HT-29 (cell line): ENCODE measurements at places on chromosomes 7 and 10.

GRCh38 chr7:93948873-93949272 is 27.3 kb downstream of the GNG11 start:
- DNase-seq: no peak

GRCh38 chr7:127845522-127846214 is 185.6 kb downstream of the LRRC4 start:
- DNase-seq: no peak

- no peak for DNase-seq
Measured at GRCh38 chr7:148332191-148333186, 258.1 kb upstream of the C7orf33 start.

DNA sequence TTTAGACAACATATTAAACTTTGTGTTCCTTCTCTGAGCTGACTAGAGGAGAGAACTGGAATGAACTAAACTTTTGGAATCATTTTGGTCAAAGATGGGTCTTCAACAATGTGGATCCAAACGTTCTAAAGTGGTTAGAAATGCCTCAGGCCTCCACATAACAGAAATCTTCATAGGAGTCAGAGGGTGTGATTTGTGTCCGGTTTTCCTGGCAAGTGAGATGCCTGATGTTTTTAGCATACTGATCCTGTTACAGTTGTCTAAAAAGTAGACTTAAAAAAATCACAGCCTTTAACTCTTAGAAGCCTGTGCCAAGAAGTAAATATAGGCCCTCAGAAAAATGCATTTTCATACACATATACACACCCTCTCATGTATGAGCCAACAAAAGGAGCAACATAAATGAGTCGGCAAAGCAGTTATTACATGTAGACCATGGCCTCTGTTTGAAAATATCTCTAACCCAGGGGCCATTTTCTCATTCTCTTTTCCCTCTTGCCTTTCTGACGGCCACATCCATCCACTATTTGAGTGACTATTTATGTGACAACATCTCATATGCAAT is 64.5 kb downstream of the ST7 start:
- no peak for DNase-seq

DNA sequence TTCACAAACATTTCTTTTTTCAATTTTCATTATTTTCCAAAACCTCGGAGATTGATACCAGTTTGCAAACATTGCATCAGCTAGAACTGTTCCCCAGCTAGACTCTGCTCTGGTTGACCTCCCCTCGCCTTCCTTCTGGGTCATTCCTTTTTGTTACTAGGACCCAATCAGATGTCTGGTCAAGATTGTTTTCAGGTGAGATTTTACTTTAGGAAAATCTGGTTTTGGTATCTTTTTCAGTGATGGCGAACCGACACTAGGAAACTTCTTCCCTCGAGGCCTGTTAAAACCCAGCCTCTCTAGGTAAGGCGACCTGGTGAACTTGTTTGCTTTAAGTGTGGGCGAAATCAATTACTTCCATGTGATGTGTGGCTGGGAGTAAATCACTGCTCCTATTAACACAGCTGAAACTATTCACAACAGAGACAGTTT is 8.4 kb downstream of the PROSER2 start:
- peak; percentile 82 for DNase-seq

GRCh38 chr7:105210721-105211205 is 178.0 kb downstream of the SRPK2 start:
- no peak for DNase-seq

- no peak for DNase-seq
Measured at GRCh38 chr7:151695951-151696541, 176.4 kb upstream of the RHEB start.
